ENCODE measurements at places on chromosomes 4 and X.

GRCh38 chr4:47538825-47539154, 53.7 kb downstream of the ATP10D start:
- DNase-seq = no peak

DNA sequence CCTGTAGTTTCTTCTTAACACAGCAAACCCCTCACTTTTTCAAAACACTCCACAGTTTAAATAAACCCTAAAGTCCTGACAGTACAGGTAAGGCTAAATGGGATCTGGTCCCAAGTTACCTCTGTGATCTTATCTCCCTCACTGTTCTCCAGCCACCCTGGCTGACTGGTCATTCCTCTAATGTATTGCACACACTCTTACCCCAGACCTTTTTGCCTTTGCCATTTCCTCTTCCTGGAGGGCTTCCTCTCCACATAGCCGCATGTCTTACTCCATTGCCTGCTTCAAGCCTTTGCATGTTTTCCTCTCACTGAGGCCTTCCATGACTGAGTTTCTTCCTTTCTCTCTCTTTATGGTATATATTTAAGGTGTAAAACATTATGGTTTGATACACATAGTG, 19.5 kb upstream of the ANXA3 start:
- DNase-seq = no peak

DNA sequence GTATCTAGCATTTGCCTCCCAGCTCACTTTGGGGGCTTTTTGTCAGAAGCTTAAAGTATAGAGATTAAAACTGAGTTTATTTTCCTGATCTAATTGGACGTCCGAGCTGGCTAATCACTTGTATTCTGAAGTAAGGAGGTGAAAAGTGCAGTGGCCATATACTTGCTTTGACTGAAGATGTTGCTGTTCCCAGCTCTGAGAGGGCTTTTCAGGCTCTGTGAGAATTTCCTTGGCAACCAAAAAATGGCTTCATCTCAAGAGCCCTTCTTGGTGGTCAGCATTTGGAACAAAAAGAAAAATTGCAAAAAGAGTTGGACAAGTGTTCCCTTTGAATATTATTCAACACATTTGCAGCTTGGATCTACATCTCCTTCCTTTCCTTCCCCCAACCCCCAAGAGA, 67.0 kb downstream of the SLC4A4 start:
- DNase-seq = no peak

DNA sequence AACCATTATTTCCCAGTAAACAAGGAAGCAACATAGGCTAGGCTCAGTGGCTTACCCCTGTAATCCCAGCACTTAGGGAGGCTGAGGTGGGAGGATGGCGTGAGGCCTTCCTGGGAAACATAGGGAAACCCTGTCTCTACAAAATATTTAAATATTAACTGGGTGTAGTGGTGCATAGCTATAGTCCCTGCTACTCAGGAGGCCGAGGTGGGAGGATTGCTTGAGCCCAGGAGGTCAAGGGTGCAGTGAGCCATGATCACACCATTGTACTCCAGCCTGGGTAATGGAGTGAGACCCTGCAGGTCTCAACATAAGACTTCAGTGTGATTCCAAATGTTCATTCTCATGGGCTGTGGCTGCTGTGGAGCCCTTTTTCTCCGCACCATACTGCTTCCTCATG, 34.9 kb downstream of the FHDC1 start:
- DNase-seq = no peak

DNA sequence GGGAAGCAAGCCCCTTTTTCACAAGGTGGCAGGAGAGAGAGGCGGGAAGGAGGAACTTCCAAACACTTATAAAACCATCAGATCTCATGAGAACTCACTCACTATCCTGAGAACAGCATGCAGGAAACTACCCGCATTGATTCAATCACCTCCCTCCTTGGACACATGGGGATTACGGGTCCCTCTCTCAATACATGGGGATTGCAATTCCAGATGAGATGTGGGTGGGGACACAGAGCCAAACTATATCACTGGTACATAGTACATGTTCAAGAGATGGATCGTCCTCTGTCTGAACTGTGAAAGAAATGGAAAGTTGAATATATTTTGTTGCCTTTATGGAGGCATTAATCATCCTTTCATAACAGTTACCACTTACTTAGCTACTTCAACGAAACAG, 12.8 kb downstream of the EREG start:
- no peak for DNase-seq

GRCh38 chrX:2439613-2440012, 61.2 kb downstream of the DHRSX start:
- no peak for DNase-seq

DNA sequence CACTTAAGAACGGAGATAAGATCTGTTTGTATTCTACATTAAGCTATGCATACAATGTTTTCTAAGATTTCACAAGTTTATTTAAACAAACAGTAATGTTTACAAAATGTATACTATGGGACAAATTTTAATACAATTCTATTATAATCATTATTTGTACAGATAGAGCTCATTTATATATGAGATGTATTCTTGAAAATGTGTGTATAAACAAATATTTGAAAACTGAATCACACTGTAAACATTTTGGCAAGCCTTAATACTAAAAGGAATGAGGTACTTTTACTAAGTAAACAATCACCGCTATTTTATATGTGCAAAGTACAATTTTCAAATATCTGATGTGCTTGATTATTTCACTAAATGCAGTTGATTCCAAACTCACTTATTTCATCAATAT, 119.2 kb upstream of the MAB21L2 start:
- no peak for DNase-seq

GRCh38 chr4:185039508-185040273, 21.4 kb downstream of the HELT start:
- DNase-seq = no peak

GRCh38 chr4:132646186-132646585, 502.9 kb upstream of the PCDH10 start:
- no peak for DNase-seq

- no peak for DNase-seq
Observed at GRCh38 chr4:8582941-8583654, 2.9 kb downstream of the GPR78 start.

DNA sequence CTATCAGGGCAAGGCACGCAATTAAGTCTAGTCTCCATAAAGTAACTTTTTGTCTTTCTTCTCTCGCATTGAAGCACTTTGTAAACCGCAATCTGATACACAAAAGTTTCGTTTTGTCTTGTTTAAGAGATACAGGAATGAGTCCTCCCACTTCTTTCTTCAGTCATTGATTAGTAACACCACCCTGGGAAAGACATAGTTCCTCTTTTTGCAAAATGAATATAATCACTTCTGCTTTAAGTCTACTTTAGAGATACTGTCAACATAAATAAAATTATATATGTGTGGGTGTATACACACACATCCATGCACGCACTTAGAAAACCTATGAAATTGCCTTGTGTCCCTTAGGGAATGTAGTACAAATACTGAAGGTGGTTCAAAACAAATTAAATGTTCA, 11.7 kb downstream of the COQ2 start:
- DNase-seq = no peak

DNA sequence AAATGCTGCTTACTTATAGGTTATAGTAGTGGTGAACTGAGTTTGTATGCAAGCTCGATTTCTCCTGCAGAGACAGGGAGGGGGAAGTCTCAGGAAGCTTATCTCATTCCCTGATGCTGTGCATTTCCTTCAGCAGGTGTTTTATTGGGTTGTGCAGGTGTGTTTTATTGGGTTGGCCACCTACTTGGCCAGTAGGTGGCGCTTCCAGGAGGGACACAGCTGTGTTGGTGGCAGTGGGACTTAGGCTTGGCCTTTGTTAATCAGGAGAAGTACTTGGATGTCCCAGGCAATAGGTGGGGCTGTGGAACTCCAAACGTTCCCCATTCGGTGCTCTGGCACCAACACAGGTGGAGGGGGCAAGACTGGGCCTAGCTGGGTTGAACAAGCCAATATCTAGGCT, 196.0 kb upstream of the DCAF8L1 start:
- DNase-seq = no peak

DNA sequence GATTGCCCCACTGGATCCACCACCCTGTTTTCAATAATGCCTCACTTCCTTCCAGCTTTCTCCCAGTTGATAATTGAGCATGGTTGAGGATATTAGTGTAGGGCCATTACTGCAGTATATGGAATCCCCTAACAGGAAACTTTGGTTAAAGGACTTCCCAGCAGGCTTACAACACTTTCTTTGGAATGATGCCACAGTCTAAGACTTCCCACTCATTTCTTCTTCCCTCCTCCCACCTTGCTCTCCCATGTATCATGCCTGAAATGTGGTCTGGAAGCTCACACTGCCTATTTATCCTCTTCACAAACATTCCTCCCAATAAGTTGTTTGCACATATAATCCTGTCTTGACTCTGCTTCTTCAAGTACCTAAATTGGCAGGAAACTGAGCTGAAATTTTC, 863.3 kb downstream of the CENPC start:
- DNase-seq = no peak

- no peak for DNase-seq
Observed at GRCh38 chrX:143648705-143649104, 12.8 kb upstream of the SLITRK4 start.

DNA sequence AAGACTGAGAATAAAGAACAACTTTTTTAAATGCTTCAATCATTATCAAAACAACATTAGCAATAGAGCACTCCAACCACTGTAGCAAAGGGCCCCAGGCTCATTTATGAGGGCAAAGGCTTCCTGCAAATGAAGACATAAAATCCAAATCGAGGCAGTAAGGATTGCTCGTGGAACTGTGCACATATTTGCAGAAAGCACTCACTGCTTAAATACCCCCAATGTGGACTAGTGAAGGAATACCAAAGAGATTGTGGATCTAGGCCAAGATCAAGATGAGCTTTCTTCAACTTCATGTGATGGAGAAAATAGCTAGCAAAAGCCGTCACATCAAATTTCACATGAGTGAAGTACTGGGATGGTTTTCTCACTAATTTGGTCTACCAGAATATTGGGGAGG, 35.2 kb downstream of the GPC3 start:
- DNase-seq = no peak

DNA sequence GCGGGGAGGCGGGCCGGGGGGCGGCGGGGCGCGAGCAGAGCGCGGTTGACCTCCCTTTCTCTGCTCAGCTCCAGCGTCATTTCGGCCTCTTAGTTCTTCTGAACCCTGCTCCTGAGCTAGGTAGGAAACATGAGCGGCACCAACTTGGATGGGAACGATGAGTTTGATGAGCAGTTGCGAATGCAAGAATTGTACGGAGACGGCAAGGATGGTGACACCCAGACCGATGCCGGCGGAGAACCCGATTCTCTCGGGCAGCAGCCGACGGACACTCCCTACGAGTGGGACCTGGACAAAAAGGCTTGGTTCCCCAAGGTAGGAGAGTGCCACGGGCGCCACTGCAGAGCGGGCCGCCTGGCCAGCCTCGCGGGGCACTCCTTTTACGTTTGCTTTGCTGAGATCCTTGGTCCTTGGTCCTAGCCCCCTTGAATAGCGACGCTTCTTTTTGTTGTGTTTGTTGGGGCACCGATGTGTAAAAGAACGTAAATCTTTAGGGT, at the start of gene HTATSF1:
TSS of gene HTATSF1 (plus strand) at position 37 of the 497 bp plus-strand sequence. CDS start at position 130, 93 bp downstream.
- no peak for DNase-seq

GRCh38 chr4:67499799-67500198, 45.5 kb downstream of the CENPC start:
- DNase-seq = no peak

DNA sequence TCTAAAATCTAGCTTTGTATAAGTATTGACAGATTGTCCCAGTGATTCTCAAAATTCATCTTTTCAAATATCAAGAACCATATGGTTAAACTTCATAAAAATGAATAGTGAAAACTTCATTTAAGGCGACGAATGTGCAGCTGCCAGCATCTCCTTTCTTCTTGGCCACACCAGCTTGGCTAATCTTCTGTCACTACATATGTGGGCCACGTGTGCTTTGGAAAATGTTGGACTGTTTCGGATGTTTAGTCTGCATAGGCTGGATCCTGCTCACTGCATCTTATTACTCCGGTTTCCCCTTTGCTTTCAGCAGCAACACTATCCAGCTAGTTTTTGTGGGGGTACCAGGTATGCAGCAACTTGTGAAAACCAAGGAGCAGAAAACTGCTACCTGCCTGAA, 221.9 kb downstream of the BMPR1B start:
- DNase-seq = no peak

DNA sequence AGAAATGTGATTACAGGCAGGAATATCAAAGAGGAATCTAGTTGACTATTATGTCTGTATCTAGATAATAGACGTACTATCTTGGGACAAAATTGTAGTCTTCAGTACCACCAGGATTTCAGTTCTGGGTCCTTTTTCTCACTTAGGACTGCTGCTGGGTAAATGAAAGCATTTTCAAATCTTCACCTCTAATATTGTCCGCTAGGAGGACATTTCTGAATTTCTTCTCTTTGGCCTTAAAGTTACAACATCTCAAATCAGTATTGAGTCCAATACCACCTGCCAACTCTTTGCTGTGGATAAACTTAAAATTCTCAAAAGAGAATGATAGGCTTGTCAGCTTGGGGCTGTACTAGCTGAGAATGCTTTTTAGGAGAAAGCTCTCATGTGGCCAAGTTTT, 6.0 kb downstream of the FGF16 start:
- DNase-seq = no peak

DNA sequence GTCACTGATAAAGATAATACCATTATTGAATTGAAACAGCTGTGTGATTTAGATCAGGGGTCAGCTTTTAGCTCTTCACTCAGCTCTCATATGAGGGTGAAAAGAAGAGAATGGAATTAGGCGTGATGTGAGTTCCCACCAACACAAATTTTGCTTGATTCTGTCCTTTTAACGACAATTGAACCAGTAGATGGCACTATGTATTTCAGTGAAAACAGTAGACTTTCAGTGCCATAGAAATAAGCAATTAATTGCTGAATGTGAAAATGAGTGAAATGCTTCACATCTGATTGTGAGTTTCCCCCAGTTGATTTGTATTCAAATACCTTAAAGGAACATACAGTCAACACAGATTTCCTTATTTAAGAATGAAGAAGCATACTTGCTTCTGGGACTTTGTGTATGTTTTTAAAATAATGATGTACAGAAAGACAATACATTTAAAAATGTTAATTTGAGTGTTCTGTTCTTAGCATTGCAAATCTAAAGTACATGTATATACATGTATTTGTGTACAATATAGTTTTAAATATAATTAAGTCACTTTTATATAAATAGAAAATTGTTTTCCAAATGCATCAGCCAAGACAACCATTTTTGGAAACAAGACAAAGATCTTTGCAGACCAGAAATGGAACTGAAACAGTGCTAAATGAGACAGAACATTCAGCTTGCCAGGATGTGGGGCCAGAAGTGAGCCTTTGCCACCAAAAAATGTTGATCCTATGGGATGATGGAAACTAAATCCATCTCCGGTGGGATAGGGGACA, 178.8 kb downstream of the SNCA start:
- DNase-seq = no peak

- DNase-seq = no peak
Observed at GRCh38 chrX:19793471-19793870, 93.9 kb downstream of the SH3KBP1 start.

GRCh38 chr4:82694046-82694445, 104.5 kb downstream of the SCD5 start:
- DNase-seq = no peak
